ENCODE measurements at places on chromosomes 5 and 9. TPM values are rescaled to one million over a fixed set of nuclear protein-coding genes. Genes with fewer than 3 reads are reported as not detected.
A peak's percentile ranks its signal among the peaks of the same experiment; 100 is the strongest.

DNA sequence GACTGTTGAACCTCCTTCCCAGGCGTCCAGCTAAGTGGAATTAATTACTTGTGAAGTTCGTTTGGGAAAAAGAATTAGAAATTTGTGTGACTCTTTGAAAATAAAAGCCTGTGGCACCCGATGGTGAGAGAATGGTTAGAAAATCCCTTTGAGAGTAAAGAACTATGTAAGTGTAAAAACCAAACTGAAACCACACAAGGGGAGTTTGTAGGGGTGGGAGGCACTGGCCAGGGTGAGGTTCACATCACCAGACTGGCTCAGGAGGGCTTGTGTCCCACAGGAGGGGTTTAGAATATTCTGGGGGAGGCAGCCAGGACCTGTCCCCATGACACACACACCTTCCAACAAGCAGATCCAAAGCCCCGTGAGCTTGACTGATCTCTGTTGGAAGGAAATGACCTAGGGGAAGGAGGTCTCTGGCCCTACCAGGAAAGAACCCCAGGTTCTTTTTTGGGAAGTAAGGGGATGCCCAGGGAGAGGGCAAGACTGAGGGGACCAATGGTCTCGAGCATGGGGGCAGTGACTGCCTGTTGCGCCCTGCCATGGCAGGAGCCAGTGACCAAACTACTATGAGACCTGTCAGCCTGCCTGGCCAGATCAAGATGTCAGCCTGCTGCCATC is 4.3 kb downstream of the SPATA24 start:
- no peaks in the 10 kb centered on the region for H3K27me3 ChIP-seq
- peaks cover 4% of the 10 kb centered on the region for H3K4me1 ChIP-seq
- H3K36me3 ChIP-seq, result peaks cover 4% of the 10 kb centered on the region
- H3K27ac ChIP-seq, result no peak overlapping the region
- no peak for DNase-seq

- H3K36me3 ChIP-seq, result no peaks in the 10 kb centered on the region
- H3K27me3 ChIP-seq, result peaks cover 21% of the 10 kb centered on the region
- no peak overlapping the region for H3K4me3 ChIP-seq
- no peak for DNase-seq
- H3K27ac ChIP-seq, result no peak overlapping the region
Observed at GRCh38 chr5:2205596-2206226, 323.0 kb upstream of the IRX4 start.

- H3K27me3 ChIP-seq, result no peaks in the 10 kb centered on the region
- H3K36me3 ChIP-seq, result no peaks in the 10 kb centered on the region
- no peak for DNase-seq
Observed at GRCh38 chr9:32218100-32218767, 166.2 kb upstream of the ACO1 start.

The FRMD3 gene
- 74.1 TPM for total RNA-seq

The PCDHB14 gene
- total RNA-seq, result 21.2 TPM

The PCDHB4 gene
- 5.2 TPM for total RNA-seq

- no peak for DNase-seq
- no peak overlapping the region for H3K4me3 ChIP-seq
- no peaks in the 10 kb centered on the region for H3K36me3 ChIP-seq
- peaks cover 3% of the 10 kb centered on the region for H3K4me1 ChIP-seq
- H3K27me3 ChIP-seq, result no peaks in the 10 kb centered on the region
Observed at GRCh38 chr5:175121457-175121856, 322.5 kb downstream of the DRD1 start.

DNA sequence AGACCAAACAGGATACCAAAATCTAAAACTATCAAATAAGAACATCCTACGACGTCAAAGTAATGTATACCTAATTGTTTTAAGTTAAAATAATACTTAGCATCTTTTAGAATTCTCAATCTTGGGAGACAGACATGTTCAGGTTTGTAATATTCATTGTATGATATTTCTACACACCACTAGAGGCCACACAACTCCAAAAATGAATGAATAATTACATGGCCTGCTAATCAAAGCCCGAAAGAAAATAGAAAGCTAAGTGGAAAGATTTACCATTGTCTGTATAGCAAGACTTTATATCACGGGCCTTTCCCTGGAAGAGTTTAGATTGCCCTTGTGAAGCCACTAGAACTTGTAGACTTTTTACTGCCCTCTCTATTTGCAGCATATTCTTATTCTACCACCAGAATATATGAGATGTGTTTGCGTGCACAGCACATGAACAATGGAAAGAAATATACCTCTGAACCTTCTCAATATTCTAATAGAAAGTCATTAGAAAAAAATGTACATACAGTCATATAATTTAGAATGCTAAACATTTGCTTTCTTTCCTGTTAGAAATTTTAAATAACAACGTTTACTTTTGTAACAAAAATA is 380.1 kb upstream of the NUDT12 start:
- no peak for DNase-seq
- H3K4me1 ChIP-seq, result no peaks in the 10 kb centered on the region
- H3K27ac ChIP-seq, result no peak overlapping the region
- no peak overlapping the region for H3K4me3 ChIP-seq
- no peaks in the 10 kb centered on the region for H3K27me3 ChIP-seq

DNA sequence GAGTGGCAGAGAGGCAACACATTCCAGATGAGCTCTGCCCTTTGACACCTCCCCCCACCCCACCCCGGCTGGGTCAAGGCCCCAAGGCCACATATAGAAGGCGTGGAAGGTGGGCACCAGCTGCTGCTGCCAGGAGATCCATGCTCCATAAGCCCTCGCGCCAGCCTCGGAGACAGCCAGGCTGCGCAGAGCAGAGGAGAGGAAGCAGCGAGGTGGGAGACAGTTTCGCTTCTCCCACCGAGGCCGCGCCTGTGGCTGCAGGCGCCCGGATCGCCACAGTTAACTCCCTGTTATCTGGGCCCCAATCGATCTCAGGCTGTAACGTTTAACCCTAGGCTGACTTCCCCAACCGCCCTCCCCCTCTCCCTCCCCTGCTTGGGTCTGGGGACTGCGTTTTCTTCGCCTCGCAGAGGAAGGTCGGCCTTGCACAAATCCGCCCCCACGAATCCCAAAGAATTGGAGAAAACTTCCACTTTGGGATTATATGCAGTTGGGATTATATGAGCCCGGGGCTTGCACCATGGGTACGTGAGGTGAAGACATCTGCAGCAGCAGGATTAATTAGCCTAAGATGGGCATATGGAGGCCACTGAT is 1.1 kb upstream of the CXXC5 start:
- H3K27ac ChIP-seq, result no peak overlapping the region
- peaks cover 18% of the 10 kb centered on the region for H3K4me1 ChIP-seq
- no peaks in the 10 kb centered on the region for H3K27me3 ChIP-seq
- DNase-seq, result no peak

GRCh38 chr5:8756498-8757084 is 789.3 kb downstream of the SEMA5A start:
- no peak overlapping the region for H3K4me3 ChIP-seq
- peak; percentile 70 for DNase-seq
- H3K36me3 ChIP-seq, result no peaks in the 10 kb centered on the region
- H3K27me3 ChIP-seq, result no peaks in the 10 kb centered on the region

DNA sequence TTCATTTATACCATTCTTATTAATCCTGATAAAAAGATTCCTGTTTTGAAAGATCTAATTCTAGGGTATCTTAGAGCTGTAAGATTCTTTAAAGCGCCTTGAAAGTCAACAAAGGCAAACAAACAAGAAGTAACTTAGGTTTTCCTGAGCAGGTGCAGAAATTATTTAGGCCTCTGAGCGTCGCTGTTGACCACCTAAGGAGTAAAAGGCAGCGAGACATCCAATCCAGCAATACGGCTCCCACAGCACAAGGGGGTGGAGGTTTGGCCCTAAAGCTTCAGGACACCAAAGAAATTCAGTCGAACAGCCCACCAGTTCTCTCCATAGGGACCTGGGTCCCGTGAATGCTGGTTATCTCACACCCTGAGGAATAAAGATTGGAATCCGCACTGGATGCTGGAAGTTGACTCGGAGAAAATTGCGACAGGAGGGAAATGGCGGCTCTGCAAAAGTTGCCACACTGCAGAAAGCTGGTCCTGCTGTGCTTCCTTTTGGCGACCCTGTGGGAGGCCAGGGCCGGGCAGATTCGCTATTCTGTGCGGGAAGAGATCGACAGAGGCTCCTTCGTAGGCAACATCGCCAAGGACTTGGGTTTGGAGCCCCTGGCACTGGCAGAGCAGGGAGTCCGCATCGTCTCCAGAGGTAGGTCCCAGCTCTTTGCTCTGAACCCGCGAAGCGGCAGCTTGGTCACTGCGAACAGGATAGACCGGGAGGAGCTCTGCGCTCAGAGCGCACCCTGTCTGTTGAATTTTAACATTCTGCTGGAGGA is at the start of gene PCDHGA2:
Gene PCDHGA2 (plus strand): TSS at position 223 of the 769 bp plus-strand sequence.
- no peak within 1 kb of the TSS for H3K4me3 ChIP-seq
- H3K27me3 ChIP-seq, result no peaks in the 10 kb centered on the region
- H3K27ac ChIP-seq, result no peak within 1 kb of the TSS

GRCh38 chr9:84780385-84780784 is 110.9 kb downstream of the NTRK2 start:
- no peak overlapping the region for H3K4me3 ChIP-seq
- H3K27me3 ChIP-seq, result no peaks in the 10 kb centered on the region
- no peaks in the 10 kb centered on the region for H3K36me3 ChIP-seq
- no peak for DNase-seq
- H3K4me1 ChIP-seq, result no peaks in the 10 kb centered on the region

GRCh38 chr9:127558581-127559246 is 53.4 kb upstream of the STXBP1 start:
- DNase-seq, result no peak
- H3K4me1 ChIP-seq, result peaks cover 26% of the 10 kb centered on the region
- peak overlapping the region; percentile 81 for H3K27ac ChIP-seq
- H3K4me3 ChIP-seq, result no peak overlapping the region

Data from cardiac muscle cell (in vitro differentiated cells and primary cell).